ENCODE measurements at places on chromosomes 11 and 22.

- no peak for DNase-seq
These were observed 762 bp downstream of the MTMR3 start for GRCh38 chr22:29883775-29884097.

DNA sequence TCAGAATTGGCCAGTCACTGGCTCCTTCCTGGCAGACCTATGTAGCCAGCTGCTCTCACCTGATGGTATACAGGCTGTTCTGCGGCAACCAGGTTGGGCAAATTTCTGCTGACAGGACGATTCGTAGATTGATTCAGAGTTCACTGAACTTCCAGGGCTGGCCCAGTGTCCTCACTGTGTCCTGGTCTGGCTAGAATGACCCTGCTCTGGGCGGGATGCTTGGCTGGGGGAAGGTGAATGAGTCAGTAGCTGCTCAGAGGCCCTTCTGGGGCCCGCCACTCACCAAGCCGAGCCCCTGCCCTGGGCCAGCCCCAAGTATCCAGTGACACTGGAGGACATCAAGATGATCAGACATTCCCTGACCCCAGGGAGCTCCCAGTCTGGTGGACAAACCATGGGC, 62.9 kb upstream of the WNT11 start:
- no peak for DNase-seq

GRCh38 chr11:3685923-3686322, 14.7 kb upstream of the CHRNA10 start:
- no peak for DNase-seq

DNA sequence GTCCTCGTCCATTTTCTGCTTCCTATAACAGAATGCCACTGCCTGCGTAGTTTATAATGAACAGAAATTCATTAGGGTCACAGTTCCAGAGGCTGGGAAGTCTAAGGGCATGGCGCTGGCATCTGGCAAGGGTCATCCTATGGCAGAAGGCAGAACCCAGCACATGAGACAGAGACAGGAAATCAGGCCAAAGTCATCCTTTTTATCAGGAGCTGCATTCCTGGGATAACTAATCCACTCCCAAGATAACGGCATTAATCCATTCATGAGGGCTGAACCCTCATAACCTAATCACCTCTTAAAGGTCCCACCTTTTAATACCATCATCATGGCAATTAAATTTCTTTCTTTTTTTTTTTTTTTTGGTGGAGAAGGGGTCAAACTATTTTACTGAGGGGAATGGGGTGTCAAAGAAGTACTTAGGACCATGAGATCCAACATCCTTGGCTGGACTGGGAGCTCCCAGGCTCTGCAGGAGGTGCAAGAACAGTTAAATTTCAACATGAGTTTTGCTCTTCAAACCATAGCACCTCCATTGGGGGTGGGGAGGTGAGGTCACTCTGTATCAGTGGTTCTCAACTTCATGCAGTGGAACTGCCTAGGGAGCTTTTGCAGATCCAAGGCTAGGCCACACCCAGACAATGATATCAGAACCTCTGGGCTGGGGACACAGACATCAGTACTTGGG, 4.4 kb downstream of the TMEM109 start:
- no peak for DNase-seq

DNA sequence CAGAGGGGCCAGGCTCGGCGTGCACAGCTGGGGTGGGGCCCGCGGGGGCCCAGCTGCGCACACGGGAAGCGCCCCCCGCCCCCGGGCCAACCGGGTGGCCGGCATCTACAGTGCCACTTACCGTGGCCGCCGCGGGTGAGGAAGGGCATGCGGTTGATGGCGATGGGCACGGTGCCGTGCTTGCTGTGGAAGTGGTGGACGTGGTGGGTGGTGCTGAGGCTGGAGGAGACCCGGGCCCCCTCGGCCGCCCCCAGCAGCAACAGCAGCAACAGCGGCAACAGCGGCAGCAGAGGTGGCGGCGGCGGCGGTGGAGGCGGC, 51.4 kb downstream of the SLC22A12 start:
- no peak for DNase-seq

DNA sequence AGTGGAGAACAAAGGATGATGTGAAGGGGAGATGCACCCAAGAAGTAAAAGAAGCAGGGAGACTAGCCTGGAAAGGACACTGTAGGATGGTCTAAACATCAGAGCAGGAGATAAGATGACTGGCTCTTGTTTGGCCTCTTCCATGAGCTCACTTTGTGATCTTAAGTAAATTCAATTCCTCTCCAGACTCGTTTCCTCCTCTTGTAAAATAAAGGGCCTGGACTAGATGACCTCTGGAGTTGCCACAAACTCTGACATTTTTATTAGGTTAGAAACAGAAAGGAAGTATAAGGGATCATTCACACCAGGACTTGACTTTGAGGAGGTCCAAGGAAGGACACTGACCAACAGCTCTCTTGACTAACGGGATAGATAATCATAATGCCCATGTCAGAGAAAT, 60.2 kb upstream of the SCUBE2 start:
- no peak for DNase-seq

GRCh38 chr11:65711785-65712632, at the start of gene KAT5:
TSS of gene KAT5 (plus strand) at chr11:65712252. CDS start at chr11:65712268, 16 bp downstream.
- peak; percentile 99 for DNase-seq

- DNase-seq: no peak
These were observed 19.8 kb downstream of the USP35 start for GRCh38 chr11:78208257-78209165.

DNA sequence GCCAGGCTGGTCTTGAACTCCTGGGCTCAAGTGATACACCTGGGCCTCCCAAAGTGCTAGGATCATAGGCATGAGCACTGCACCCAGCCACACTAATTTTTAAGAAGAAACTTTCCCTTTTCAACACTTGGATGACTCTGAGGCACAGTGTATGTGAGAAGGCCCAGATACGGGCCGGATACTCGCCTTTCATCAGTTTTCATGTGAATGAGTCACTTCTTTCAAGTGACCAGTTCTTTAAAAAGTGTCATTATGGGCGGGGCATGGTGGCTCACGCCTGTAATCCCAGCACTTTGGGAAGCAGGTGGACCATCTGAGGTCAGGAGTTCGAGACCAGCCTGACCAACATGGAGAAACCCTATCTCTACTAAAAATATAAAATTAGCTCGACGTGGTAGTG, 120.8 kb downstream of the CTTN start:
- DNase-seq: no peak

GRCh38 chr11:18700375-18700774, 1.8 kb downstream of the TMEM86A start:
- DNase-seq: no peak

DNA sequence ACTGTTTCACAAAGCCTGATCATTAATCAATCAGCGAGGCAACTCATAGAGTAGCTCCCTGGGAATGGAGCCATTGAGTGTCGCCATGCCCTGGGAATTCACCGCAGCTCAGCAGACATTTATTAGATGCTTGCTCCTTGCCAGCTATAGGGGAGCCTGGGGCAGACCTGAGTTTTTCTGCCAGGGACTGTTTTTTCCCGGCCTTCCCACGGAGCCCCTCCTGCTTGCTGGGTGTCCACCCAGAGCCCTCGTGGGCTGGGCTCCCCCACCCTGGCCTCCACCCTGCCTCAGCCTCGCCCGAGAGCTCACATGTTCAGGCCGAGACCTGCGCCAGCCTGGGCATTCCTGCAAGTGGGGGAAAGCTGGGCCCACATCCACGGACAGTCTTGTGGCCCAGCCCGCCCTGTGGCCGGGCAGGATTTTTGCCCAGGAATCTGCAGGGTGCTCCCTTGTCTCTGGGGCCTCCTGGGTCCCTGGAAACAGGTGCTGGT, 64.9 kb downstream of the SMIM38 start:
- peak; percentile 37 for DNase-seq

DNA sequence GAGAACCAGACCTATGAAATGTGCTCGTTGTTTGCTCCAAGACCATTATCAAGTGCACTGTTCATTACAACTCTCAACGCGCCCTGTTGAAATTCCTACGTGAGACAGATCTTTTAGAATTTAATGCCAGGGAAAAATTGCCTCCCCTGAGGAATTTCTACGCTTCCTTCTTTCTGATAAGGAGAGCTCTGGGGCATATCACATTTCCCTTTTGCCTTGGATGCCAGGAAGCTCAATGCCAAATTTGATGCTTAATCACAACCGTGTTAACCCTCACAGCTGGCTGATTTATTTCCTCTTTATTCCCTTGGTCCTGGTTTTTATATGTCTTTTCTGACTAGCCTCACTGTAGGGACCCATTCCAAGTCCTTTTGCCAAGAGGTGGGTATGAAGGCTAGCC, 109.4 kb downstream of the MICAL2 start:
- DNase-seq: no peak

GRCh38 chr22:47835726-47836125, 1073.3 kb downstream of the TBC1D22A start:
- DNase-seq: peak; percentile 61

DNA sequence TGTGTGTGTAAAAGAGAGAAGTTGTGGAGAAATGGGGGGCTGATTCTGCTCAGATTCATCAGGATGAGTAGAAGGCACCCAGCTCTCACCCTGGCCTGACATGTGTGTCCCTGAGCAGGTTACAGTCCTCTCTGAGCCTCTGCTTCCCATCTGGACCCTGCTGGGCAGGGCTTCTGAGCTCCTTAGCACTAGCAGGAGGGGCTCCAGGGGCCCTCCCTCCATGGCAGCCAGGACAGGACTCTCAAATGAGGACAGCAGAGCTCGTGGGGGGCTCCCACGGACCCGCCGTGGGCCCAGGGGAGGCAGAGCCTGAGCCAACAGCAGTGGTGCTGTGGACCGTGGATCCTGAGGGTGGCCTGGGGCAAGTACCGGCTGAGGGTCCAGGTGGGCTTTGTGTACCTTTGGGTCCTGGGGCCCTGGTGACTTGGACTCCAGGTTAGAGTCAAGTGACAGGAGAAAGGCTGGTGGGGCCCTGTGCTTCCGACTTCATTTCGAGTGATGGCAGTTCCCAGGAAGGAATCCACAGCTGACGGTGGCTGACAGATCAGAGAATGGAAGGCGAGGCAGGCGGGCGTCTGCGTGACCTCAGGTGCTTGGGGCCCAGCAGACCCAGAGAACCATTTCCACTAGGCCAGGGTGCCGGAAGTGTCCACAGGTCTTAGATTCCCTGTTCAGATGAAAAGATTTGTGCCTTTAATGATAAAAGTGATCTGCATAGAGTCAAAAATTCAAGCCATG, 21.9 kb downstream of the NEAT1 start:
- peak; percentile 64 for DNase-seq

DNA sequence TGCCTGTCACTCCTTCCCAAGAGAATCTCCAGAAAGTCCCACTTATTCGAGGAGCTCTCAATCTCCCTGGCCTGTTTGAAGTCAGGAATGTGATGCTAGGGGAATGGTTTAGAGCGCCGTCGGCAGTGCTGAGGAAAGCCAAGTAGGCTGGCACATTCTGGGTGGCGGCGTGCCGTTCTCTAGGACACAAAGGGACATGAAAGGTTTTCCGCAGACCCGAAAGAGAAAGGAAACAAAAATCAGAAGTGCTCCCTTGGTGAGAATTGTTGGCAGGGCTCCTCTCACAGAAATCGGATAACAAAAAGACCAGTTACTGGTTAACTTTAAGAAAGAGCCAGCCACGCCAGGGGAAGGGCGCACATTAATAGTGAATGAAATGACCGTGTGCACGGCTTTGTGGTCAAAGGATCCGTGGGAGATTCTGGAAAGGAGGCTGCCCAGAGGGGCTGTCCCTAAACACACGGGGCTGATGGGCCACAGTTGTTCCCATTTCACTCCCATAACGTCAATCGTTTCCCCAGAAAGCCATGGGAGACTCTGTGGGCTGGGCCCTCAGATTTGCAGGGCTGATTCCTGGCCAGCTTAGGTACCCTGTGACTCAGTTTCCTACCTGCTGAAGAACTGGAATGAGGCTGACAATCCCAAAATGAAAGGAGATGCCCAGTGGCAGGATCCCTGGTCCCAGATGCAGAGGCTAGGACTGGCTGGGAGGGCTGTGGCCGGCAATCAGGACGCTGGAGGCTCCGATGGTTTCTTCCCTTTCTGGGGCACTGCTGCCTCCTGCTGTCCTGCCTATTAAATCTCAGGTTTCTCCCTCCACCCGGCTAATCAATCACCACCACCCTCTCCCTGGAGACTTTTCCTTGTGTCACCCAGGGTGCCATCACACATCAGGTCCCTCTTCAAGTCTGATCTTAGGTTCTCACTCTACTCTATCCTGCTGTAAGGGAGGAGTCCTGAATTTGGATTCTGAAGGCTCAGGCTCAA, 82.3 kb downstream of the RCN1 start:
- peak; percentile 84 for DNase-seq

DNA sequence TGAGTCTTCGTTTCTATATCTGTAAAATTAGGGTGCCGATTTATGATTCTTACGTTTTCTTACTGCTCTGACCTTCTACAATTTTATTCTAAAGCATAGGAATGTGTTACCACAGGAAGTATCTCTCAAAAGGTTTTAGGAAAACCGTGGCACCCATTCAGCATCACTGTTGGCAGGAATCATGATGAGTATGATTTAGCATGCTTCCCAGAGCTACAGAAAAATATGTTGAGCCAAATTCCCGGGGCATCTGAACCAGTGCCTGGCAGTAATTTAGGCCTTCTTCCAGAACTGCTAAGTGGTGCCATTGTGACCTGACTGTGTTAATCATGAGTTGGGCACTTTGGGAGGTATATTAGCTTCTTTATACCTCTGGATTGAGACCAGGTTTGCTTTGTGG, 605.0 kb upstream of the RAG2 start:
- no peak for DNase-seq

DNA sequence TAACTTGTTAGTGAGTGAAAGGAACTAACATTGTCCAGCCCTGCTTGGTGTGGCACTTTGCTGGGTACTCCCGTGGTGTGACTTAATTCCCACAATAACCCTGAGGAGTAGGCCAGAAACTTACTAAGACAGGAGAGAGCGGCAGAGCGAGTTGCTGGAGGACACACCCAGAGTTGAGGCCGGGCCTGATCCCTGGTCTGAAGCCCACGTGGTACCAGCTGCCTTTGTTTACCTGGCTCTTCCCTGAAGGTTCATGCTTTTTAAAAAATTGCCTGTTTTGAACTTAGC, 594 bp downstream of the MPST start:
- DNase-seq: no peak

DNA sequence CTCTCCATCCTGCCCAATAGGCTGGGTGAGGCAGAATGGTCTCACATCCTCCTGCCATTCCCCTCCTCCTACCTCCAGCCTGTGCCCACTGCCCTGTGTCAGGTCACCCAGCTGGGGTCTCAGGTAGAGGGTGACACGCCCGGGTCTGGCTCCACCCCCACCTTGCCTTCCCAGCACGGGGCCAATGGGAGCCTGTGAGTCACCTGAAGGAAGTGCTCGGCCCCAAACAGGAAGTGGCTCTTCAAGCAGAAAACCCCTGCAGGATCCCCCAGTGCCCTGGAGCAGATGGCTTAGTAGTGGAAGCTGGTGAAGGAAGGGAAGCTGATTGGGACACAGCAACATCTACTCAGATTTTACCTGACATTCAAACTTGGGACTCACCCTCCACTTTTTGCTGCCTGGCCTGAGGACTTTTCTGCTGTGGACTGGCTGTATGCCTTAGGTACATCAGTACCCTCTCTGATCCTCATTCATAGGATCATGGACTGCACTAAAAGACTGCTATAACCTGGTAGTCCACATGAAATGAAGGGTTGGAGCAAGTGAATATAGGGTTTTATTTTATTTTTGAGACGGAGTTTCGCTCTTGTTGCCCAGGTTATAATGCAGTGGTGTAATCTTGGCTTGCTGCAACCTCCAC, 33.4 kb downstream of the GDPD5 start:
- peak; percentile 80 for DNase-seq

GRCh38 chr22:23583836-23584235, 3.7 kb upstream of the IGLL1 start:
- DNase-seq: no peak
